Natural killer cell (primary cell): ENCODE measurements at places on chromosomes 1 and 21. TPM values are rescaled to one million over a fixed set of nuclear protein-coding genes. Genes with fewer than 3 reads are reported as not detected.

DNA sequence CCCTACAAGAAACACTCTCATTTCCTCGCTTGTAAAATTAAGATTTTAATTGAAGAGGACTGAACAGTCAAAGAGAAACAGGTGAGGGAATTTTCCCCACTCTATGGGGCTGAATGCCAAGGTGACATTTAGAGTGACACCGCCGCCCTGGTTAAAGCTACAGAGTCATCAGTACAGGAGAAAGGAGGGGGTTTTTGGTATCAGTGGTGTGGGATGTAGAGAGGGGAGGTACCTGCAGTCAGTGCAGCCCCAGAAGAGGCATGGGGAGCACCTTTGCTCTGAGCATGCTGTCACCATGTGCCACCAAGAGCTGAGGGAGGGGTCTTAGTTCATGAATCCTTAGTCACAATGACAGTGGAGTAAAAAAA is 2.8 kb downstream of the DIRAS3 start:
- DNase-seq = no peak

DNA sequence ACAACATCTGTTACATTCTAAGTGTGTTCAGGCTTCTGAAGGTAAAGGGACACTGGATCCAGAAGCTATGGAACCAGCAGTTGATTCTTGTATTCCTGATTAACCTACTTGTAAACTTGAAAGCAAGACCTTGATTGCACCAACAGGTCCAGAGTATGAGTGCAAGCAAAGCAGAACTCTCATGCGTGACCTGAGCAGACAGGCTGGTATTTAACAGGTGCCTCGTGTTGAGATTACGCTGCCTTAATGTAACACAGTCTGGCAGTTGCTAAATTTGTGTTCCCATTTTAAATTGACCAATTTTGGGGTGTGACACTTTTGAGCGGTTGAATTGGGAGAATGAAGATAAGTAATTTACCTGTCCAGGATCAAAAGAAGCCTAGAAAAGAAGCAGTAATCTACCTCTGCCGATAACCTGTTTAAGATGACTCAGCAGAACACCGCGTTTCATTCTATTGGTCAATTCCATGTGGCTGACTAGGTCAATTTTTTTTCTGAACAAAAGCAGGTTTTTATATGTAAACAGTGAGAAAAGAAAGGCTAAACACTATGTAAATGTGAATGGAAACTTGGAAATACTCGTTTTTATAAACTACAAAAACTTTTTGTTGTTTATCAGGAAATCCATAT is 147.6 kb downstream of the DYRK1A start:
- DNase-seq = no peak

DNA sequence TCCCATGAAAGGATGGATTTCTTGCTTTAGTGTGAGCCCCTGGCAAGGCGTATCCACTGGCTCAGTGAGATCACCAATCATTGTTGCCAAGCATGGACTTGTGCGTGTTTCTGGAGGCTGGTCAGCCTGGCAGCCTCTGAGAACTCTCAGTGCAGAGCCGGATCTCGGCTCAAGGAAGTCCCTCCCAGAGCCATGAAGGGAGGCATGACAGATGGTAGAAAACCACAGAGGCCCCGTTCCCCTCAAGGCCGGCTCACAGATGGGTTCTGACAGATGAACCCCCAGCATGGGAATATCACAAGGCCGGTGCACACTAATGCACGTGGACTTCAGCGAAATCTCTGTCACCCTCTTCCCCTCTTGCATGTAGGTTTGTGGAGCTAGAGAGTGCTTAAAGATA is 290.5 kb downstream of the AJAP1 start:
- DNase-seq = no peak

- DNase-seq = no peak
Observed at GRCh38 chr1:244732851-244733450, 80.0 kb downstream of the DESI2 start.

DNA sequence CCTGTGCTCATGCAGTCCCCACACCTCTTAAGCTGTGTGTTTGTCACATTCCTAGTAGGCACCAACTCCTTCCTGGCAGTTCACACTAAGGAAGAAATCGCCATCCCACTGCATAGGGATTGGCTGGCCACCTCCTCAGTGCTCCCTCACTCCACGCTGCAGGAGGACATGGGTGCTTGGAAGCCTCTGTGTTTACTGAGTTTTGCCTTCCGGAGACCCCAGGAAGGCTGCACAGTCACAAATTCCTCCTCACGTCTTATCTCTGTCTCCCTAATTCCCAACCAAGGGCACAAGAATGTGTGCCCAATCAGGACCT is 93.8 kb upstream of the GALNT2 start:
- DNase-seq = no peak

DNA sequence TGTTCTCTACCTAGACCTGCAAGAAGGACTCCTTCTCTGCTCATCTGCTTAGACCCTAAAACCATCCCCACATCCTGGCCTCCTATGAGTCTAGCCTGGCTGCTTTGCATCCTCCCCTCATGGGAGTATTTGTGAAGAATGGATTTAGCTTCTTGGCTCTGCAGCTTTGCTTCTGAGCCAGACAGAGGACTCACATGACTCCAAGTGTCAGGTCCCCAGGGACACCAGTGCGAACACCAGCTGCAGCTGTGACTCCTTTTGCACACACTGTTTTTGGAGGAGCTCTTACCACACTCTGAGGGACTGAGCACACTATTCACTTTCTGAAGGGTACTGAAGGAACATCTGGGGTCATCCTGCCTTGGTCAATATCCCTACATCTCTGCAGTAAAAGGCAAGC is 131.8 kb upstream of the SGIP1 start:
- no peak for DNase-seq

- DNase-seq = no peak
Observed at GRCh38 chr21:33155005-33155404, 74.7 kb upstream of the IFNAR2 start.

- DNase-seq = no peak
Observed at GRCh38 chr1:171940368-171940767, 99.1 kb downstream of the DNM3 start.

KMO gene
- total RNA-seq = 0.97 TPM
